ENCODE measurements at places on chromosomes 3 and 15. TPM values are rescaled to one million over a fixed set of nuclear protein-coding genes. Genes with fewer than 3 reads are reported as not detected.

The TIPARP gene
- total RNA-seq, result 50.5 TPM

The OR4F6 gene
- not detected for total RNA-seq

The CSTA gene
- total RNA-seq, result not detected

The GASK1A gene
- not detected for total RNA-seq

The TNNC1 gene
- total RNA-seq, result 32.1 TPM

The CLDN16 gene
- 0.08 TPM for total RNA-seq

- DNase-seq, result no peak
- no peak overlapping the region for H3K27ac ChIP-seq
- no peaks in the 10 kb centered on the region for H3K27me3 ChIP-seq
- no peaks in the 10 kb centered on the region for H3K4me1 ChIP-seq
- H3K36me3 ChIP-seq, result no peaks in the 10 kb centered on the region
These were observed 137.9 kb upstream of the ZBTB20 start for GRCh38 chr3:115284980-115285379.

DNA sequence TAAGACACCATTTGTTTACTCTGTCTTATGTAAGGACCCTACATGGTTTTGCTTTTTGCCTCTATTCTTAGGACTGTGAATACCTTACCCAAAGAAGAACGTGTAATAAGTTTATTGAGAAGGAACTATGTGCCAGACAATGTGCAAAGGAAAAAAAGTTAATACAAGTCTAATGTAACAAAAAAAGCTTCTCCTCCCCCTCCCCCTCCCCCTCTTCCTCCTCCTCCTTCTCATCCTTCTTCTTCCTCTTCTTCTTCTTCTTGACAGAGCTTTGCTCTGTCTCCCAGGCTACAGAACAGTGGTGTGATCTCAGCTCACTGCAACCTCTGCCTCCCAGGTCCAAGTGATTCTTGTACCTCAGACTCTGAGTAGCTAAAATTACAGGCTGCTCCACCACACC lies 50.9 kb upstream of the MITF start:
- no peaks in the 10 kb centered on the region for H3K27me3 ChIP-seq
- no peak overlapping the region for H3K27ac ChIP-seq
- H3K4me1 ChIP-seq, result peaks cover 9% of the 10 kb centered on the region
- no peaks in the 10 kb centered on the region for H3K36me3 ChIP-seq
- no peak overlapping the region for H3K4me3 ChIP-seq

DNA sequence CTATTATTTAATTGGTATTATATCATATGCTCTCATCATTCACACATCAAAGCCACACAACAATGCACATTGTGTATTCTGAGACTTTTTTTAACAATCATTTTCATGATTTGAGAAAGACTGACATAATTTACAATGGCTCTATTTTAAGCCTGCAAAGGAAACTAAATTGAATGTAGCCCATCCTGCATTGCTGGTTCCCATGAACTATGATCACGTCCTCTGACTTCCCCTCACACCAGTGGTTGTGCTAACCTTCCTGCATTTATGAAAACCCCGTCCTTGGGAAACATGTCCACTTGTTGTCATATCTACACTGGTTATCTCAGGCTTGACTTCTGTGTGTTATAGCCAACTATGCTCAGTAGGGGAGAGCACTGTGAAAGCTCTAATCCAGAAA lies 546.2 kb downstream of the MECOM start:
- H3K27ac ChIP-seq, result no peak overlapping the region
- no peaks in the 10 kb centered on the region for H3K27me3 ChIP-seq
- H3K4me1 ChIP-seq, result peaks cover 51% of the 10 kb centered on the region

- no peak for DNase-seq
- peaks cover 15% of the 10 kb centered on the region for H3K4me1 ChIP-seq
These were observed 144.0 kb upstream of the MEF2A start for GRCh38 chr15:99421758-99422157.

DNA sequence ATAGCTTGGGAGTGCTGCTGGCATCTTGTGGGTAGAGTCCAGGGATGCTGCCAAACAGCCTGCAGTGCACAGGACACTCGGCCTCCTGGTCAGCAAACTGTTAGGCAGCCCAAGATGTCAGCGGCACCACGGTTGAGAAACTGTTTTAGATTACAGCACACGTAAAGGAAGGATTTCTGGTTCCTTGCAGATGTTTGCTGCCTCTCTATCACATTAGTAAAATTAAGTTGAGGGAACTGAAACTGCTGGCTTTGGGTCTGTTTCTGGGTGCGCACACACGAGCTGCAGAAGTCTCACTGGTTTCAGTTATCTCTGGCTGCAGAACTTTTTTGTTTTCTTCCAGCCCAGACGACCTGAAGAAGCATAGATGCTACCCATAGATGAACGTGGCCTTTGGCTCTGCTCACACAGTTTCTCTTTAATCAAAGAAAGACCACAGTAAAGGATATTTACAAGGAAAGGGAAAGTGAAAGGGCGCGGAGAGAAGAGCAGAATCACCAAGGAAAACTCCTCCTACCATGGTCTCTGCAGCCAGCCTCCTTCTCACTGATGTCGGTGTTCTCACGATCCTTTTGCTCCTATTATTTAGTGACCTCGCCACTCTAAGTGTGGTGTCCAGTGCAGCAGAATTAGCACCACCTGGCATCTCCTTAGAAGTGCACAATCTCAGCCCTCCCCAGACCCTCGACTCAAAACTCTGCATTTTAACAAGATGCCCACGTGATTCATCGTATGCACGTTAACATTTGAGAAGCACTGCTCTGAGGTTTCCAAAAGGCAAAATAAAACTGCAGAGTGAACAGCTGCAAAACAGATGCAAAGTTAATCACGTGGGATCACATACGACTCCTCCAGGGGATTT lies 50.6 kb upstream of the AKAP13 start:
- H3K4me3 ChIP-seq, result peak overlapping the region; percentile 35
- H3K27me3 ChIP-seq, result no peaks in the 10 kb centered on the region
- H3K4me1 ChIP-seq, result peaks cover 44% of the 10 kb centered on the region
